ENCODE measurements at places on chromosomes 2 and 18.

DNA sequence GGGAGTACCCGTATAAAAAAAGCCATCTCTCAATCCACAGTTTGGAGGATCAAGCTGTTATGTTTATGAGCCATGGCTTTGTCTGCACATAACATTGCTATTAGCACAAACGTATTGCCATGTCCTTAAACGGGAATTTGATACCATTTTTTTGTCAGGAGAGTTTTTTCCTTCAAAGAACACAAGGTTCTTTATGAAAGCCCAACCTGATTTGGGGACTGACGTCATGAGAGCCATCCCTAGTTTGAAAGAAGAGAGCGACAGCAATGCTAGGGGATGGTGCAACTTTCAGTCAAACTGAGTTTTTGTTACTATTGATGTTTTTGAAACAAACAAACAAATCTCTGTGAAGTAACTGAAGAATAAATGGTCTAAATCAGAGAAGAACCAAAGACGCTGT lies 376.6 kb downstream of the EIPR1 start:
- no peak for DNase-seq

- DNase-seq, result no peak
Measured at GRCh38 chr2:196836440-196836839, 27.3 kb upstream of the C2orf66 start.

DNA sequence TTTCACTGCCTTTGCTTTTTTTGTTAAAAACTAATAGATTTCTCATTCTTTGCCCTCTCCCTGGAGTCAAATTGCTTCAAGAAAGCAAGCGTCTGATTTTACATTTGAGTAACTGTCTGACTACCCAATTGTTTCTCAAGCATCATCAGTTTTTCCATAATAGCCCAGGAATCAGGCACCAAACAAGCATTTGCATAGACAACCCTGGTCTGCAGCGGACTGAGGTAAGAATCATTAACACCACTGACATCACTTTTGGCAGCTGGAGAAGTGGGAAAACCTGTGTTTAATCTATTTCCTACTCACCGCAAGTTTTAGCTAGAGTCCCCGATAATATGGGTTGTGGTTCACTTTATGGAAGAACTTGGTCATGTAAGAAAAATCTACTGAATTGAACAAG lies 55.7 kb downstream of the IRS1 start:
- DNase-seq, result no peak

DNA sequence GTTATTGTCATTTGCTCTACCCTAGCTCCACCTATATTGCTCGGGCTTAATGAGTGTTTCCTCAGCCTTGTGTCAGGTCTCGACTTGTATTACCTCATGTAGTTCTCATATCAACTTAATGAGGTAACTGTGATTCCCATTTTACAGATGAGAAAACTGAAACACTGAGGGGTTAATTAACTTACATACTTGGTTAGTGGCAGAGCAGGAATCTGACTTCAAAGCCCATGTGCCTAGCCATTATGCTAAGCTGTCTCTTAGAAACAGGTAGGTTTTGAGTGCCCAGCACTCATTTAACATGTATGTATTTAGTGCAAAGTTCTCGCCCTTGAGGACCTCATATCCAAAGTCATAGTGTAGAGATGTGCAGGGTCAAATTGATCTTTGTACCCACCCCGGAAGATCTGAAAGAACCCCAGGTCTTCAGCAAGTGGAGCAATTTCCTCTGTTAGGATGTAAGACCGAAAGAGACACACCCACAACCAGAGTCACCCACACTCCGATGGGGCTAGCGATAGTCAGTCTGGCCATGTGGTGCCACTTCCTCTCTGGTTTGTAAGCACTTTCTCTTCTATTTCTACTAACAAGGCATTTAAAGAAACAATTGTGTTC lies 121.0 kb upstream of the SLC39A10 start:
- DNase-seq, result peak; percentile 27

- no peak for DNase-seq
Measured at GRCh38 chr2:144267239-144267638, 252.7 kb downstream of the ZEB2 start.

DNA sequence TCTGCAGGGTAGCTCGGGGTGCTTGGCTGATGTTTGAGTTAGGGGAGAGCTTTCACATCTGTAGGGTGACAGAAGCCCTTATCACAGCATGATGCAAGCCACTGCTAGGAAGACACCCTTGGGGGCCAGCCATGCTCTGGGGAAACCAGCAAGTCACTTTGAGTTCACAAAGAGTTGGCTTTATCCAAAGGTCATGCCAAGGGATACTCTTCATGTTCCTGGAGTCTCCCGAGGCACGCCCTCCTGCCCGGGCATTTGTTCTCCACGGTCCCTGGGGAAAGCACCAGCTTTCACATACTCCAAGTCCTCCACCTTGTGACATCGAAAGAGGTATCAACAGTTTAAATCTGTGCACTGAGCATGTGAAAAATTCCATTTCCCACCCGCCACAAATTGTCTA lies 227.7 kb downstream of the VAPA start:
- DNase-seq, result peak; percentile 44

- DNase-seq, result no peak
Measured at GRCh38 chr18:79566771-79567431, 112.7 kb upstream of the CTDP1 start.

DNA sequence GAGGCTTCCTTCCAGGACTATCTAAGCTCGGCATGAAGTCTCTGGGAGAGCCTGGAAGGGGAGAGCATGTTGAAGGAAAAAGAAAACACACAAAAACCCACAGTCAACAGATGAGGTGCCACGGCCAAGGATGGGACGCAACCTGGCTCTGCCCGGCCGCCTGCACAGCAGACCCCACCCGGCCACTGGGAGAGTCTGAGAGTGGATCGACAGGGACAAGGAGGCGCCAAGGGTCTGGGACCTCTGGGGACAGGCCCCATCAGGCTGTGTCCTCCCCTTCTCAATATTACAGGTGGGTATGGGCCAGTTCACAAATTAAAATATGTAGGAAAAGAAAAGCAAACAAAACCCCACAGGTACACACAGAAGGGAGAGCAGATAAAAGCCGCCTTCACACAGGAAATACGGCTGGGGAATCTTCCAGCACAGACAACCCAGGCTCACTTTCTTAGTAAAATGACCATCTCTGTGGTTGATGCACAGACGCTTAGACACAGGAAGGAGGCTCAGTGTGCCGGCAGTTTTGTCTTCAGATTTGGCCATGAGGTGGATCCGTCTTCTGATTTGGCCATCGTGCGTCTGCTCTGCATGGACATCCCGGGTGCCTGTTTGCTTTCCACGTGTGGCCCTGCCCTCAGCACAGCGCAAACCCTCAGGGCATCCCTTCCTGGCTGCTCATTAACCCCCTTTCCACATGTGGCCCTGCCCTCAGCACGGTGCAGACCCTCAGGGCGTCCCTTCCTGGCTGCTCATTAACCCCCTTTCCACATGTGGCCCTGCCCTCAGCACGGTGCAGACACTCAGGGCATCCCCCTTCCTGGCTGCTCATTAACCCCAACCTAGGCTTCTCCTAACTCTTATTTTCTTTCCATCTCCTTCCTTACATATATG lies 138.4 kb downstream of the EIPR1 start:
- no peak for DNase-seq

GRCh38 chr2:30765876-30766470 lies 41.3 kb downstream of the CAPN13 start:
- no peak for DNase-seq

GRCh38 chr2:25176138-25176537 lies 7.8 kb upstream of the POMC start:
- no peak for DNase-seq

- DNase-seq, result no peak
Measured at GRCh38 chr2:235334179-235334578, 159.7 kb upstream of the AGAP1 start.

DNA sequence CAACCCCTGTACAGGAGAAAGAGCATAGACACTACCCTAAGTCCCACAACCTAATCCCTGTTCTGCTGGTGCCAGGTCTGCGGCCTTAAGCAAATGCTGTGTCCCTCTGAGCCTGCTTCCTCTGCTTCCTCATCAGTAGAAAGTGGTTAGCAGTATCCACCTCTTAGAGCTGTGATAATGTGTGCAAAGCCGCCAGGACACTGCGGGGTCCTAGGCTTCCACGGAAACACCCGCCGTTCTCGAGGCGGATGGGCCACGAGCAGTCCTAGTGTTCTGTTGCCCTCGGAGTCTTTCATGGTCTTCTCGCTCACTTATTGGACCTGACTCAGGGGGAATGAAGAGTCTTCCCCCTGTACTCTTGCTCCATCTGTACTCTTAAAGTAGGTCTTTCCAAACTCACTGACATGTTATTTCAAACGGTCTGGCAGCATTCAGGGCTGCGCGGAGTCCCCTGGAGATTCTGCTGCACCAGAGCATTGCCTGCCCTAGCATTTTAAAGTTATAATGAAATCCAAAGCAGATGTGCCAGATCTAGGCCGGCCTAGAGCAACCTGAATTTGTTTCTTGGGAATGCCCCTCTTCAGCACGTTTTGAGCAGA lies 107.2 kb upstream of the ZNF236 start:
- DNase-seq, result peak; percentile 49

GRCh38 chr2:98379311-98380202 lies 33.3 kb downstream of the CNGA3 start:
- DNase-seq, result no peak

DNA sequence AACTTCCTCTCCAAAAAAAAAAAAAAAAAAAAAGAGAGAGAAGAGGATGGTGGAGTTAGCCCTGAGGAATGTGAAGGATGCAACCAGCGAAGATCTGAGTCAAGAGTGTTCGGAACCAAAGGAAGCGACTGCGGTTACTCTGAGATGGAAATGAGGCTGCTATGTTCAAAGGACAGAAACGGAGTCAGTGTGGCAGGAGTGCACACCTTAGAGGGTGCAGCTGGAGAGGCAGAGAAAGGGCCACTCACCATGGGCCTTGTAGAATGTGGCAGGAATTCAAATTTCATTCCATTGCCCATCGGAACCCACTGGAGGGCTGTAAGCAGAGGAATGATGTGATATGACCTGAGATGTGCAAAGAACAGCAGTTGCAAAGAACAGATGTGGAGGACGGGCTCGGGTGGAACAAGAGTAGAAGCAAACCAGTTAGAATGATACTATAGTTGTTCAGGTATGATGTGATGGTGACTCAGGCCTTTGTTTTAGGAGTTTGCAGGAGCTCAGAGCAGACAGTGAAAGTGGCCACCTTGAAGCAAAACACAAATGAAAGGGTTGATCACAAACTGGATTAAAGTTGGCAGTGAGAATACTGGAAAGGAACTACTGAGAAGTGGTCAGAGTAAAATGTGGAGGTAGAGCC lies 22.6 kb downstream of the ITGA6 start:
- DNase-seq, result no peak

DNA sequence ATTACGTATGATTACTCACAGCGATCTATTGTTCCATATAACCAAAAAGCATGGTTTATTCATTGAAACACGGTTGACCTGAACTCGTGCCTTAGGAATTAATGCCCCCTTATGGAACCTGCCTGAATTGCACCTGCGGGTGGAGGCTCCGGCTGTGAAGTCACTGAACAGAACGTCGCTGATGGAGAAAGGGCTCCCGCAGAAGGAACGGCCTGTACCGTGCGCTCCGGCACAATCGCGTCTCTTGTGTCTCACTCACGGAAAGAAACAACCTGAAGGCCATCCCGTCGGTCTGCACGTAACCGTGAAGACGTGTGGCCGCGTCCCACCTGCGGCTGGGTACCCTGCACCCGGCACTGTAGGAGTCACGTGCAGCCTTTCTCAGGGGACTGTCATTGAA lies 133.1 kb downstream of the NFATC1 start:
- DNase-seq, result peak; percentile 82

- no peak for DNase-seq
Measured at GRCh38 chr2:29215739-29216608, 100.8 kb downstream of the CLIP4 start.

DNA sequence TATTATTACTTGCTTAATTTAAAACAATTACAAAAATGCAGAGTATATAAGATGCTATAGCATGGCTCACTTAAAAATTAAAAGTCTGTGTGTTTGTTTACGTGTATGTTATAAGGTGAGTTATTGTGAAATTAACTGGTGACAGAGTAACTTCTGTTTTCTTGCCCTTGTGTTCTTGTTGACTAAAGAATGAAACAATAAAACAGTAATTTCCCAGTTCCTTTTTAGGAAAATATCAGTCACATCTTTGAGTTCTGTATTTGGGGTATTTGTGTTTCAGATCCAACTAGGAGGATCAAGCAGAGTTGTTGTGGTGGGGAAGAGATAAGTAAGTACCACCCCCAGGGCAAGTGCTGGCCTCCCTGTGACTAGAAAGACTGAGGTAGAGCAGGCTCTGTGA lies 143.6 kb downstream of the CCDC148 start:
- no peak for DNase-seq

DNA sequence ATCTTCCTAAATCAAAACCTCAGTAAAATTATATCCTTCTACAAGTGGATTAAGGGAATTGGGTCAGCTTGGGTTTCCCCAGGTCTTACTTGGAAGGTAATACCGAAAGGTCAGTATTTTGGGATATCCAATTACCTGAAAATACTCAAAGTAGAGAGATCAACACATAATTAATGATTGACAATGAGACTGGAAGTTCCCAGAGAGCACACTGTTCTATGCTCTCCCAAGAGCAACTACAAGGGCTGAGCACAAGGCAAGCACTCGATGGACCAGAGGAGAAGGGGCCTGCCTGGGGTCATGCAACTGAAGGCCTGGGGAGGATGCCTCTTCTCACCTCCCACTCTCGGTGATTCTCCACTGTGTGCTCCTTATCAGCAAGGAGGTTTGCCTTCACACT lies 159.2 kb upstream of the ACAA2 start:
- no peak for DNase-seq

DNA sequence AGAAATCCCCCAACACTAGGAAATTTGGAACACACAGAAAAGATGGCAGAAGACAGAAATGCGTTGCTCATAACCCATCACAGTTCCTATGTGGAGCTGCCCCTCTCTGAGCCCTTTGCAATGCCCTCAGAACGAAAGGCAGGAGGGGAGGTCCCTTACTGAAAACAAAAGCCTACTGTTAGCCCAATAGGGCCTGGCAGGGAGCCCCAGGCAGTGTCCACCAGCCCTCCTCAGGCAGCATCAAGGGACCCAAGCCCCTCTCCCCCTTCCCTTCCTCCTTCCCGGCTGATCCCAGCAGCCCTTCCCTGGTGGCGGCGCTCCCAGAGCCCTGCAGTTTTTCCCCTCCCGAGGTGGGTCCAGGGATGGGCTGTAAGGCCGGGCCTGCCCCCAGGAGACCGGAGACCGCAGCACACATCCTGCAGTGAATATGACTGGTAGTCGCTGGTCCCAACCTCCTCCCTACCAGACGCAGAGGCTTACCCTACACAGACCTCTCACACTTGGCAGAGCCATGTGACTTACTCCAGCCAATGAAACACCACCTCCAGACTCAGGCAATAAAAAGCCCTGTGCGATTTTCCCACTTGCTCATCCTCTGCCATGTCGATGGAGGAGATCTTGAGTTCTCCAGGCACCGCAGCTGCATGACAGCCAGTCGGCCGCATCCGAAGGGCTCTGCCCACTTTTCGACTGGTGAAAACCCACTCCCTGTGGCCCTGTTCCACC lies 19.4 kb upstream of the DUSP2 start:
- DNase-seq, result no peak

DNA sequence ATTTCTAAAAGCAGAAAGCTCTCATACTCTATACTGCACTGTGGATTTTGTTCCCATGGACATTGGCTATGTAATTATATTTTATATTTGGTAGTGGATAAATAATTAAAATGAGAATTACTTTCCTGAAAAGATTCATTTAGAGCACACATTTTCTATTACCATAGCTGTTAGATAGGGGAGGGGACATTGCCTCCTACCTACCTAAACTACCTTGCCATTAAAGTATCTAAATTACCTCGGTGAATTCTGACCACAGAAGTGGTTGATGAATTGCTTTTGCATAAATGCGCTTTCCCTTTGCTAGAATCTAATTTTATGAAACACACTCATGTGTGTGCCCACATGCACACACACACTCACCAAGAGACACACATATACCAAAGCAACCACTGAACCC lies 329.1 kb downstream of the MTX2 start:
- DNase-seq, result no peak

- DNase-seq, result peak; percentile 65
Measured at GRCh38 chr2:175030380-175031271, 25.4 kb upstream of the CHN1 start.
